Activated naive CD4-positive, alpha-beta T cell treated with anti-CD3 and anti-CD28 coated beads for 36 hours (primary cell): ENCODE measurements at places on chromosomes 11 and 22. TPM values are rescaled to one million over a fixed set of nuclear protein-coding genes. Genes with fewer than 3 reads are reported as not detected.
A peak's percentile ranks its signal among the peaks of the same experiment; 100 is the strongest.

- no peak for DNase-seq
- no peak overlapping the region for H3K4me3 ChIP-seq
- H3K4me1 ChIP-seq = no peaks in the 10 kb centered on the region
Observed at GRCh38 chr11:74672956-74673692, 58.1 kb downstream of the CHRDL2 start.

- DNase-seq = peak; percentile 64
- no peak overlapping the region for H3K4me3 ChIP-seq
- peak overlapping the region; percentile 65 for H3K27ac ChIP-seq
- no peaks in the 10 kb centered on the region for H3K27me3 ChIP-seq
- peaks cover 37% of the 10 kb centered on the region for H3K4me1 ChIP-seq
Observed at GRCh38 chr11:73147771-73148681, 5.9 kb upstream of the FCHSD2 start.

- H3K27ac ChIP-seq = no peak overlapping the region
- no peaks in the 10 kb centered on the region for H3K4me1 ChIP-seq
- no peaks in the 10 kb centered on the region for H3K36me3 ChIP-seq
- no peak overlapping the region for H3K4me3 ChIP-seq
- peaks cover 4% of the 10 kb centered on the region for H3K27me3 ChIP-seq
- no peak for DNase-seq
Observed at GRCh38 chr22:23077627-23078461, 7.5 kb downstream of the GNAZ start.

GRCh38 chr11:128860571-128861361 lies 6.3 kb downstream of the KCNJ1 start:
- no peaks in the 10 kb centered on the region for H3K27me3 ChIP-seq
- H3K4me1 ChIP-seq = peaks cover 3% of the 10 kb centered on the region
- DNase-seq = no peak
- no peaks in the 10 kb centered on the region for H3K36me3 ChIP-seq
- no peak overlapping the region for H3K4me3 ChIP-seq

- DNase-seq = no peak
- no peak overlapping the region for H3K27ac ChIP-seq
Observed at GRCh38 chr22:46212195-46212594, 37.9 kb downstream of the CDPF1 start.

DNA sequence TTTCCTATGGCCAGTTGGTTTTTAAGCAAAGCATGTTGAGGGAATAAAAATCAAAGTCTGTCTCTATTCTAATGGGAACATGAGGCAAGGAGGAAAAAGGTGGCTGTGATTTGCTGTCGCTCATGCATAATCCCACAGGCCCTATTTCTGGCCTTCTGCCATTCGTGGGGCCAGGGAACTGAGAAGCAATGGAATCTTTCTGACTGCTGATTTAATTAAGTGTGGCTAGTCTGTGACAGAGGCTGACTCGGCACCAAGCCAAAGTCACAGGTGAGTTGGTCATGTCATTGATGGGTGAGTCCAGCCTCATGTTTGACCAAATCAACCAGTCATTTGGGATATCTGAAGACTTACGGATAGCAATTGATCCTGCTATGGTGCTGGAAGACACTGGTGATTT lies 429.3 kb upstream of the CADM1 start:
- H3K4me3 ChIP-seq = no peak overlapping the region
- H3K27me3 ChIP-seq = peaks cover 5% of the 10 kb centered on the region
- no peak overlapping the region for H3K27ac ChIP-seq
- no peaks in the 10 kb centered on the region for H3K36me3 ChIP-seq

- no peak for DNase-seq
- H3K4me1 ChIP-seq = peaks cover 8% of the 10 kb centered on the region
- H3K4me3 ChIP-seq = no peak overlapping the region
Observed at GRCh38 chr11:68575025-68575665, 109.2 kb upstream of the GAL start.

DNA sequence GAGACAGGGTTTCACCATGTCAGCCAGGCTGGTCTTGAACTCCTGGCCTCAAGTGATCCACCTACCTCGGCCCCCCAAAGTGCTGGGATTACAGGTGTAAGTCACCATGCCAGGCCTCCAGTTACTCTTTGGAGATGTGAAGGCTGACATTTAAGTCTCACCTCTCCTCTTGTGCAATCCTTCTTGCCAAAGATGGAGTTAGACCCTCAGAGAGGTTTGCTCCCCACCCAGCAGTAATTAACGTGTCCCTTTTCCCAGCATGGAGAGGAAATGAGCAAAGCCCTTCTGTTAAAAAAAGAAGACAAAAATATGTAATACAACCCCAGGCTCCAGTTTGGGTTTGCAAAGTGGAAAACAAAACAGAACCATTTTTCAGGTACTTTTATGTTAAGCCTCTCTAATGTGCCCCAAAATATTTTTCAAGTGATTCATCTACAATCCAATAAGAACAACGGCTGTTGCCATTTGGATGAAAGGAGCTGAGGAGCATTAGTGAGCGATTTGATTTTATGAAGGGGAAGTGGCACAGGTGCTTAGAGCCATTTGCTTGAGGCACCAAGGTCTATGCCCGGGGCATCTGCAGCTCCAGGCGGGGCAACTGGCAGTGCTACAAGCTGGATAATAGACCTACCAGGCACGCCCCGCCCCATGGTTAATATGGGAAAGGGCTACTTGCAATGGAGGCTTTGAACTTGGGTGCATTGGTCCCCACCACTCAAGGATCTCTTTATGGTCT lies 57.2 kb downstream of the GRIK4 start:
- peaks cover 6% of the 10 kb centered on the region for H3K4me1 ChIP-seq
- H3K36me3 ChIP-seq = no peaks in the 10 kb centered on the region
- DNase-seq = no peak

DNA sequence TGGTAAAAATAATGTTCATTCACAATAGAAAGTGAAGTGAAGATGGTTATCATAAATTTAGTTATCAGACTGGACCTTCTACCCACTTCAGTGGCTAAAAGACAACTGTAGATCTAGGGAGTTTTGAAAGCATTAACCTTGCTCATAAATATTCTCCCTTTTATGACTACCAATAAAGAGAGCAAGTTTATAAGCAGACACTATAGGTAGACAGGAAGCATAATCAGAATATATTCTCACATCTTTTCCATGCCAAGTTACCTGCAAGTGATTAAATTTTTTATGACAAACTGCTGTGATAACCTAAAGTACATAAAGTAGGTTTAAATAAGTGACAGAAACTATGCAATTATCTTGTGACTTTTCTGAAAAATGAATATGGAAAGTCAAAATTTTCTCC lies 62.5 kb downstream of the LUZP2 start:
- H3K27ac ChIP-seq = no peak overlapping the region
- H3K4me3 ChIP-seq = no peak overlapping the region
- DNase-seq = no peak

- H3K4me1 ChIP-seq = no peaks in the 10 kb centered on the region
- peak; percentile 59 for DNase-seq
- H3K4me3 ChIP-seq = no peak overlapping the region
- H3K36me3 ChIP-seq = no peaks in the 10 kb centered on the region
- peaks cover 8% of the 10 kb centered on the region for H3K27me3 ChIP-seq
Observed at GRCh38 chr11:120229451-120230424, 10.2 kb upstream of the POU2F3 start.

DNA sequence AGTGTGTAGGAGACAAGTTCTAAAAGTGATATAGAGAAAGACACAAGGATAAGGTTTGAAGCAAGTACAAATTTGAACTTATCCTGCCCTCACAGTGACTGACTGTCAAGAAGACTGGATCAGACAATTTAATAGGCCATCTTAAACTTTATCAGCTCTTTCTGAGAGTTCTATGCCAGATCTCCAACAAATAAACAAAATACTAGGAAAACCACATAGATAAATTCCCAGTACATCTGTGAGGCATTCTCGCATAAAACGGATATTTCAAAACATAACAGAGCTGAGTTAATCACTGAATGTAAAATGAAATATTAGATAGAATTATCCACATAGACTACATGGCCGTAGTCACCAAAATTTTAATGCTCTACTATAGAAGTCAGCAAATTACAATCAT lies 120.9 kb upstream of the LUZP2 start:
- no peak overlapping the region for H3K27ac ChIP-seq
- DNase-seq = no peak
- H3K27me3 ChIP-seq = no peaks in the 10 kb centered on the region
- H3K36me3 ChIP-seq = no peaks in the 10 kb centered on the region
- no peaks in the 10 kb centered on the region for H3K4me1 ChIP-seq

GRCh38 chr11:65043881-65044501 lies 3.0 kb downstream of the SAC3D1 start:
- H3K36me3 ChIP-seq = peaks cover 5% of the 10 kb centered on the region
- no peak overlapping the region for H3K4me3 ChIP-seq
- DNase-seq = no peak
- peaks cover 38% of the 10 kb centered on the region for H3K4me1 ChIP-seq
- H3K27ac ChIP-seq = no peak overlapping the region

DNA sequence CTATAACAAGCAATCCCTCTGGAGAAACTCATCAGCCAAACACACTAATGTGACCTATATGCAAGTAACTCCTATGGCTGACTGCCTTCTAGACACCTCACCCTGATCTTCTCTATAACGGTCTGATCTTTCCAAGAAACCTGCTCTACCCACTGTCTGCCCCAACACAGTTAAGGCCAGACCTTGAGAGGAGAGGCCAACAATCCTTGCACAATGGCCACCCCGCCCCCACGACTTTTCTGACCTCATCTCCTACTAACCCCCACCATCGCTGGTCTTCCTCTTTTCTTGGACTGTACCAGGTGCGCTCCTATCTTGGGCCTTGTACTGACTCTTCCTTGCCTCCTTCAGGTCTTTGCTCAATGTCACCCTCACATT lies 12.5 kb downstream of the HIRA start:
- H3K4me1 ChIP-seq = peaks cover 54% of the 10 kb centered on the region
- no peak for DNase-seq
- H3K4me3 ChIP-seq = no peak overlapping the region
- peak overlapping the region; percentile 81 for H3K27ac ChIP-seq
- peaks cover 5% of the 10 kb centered on the region for H3K36me3 ChIP-seq

DNA sequence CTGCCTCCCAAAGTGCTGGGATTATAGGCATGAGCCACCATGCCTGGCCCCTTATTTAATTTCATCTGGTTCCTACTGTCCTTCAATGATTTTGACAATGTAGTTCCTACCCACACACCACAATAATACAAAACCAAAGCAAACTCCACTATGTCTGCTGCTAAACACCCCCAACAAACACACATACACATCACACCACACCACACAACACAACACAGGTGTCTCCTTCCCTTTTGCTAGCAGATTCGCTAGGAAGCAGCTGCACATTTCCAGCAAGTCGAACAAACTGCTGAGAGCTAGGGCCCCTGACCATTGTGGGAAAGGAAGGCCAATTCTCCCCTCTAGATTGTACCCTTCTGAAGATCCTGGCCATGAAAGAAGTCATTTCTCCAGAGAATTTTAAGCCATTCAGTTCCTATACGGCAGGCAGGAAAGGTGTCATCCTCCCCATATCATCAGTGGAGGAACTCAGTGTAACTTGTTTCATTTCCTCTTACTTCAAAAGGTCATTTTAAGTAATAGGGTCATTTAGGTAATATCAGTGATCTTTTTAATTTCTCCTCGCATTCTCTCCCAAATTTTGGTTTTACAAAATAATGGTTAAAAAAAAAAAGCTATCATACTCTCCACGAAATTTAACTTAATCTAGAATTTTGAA lies 18.5 kb downstream of the NUMA1 start:
- no peak overlapping the region for H3K4me3 ChIP-seq
- H3K4me1 ChIP-seq = peaks cover 8% of the 10 kb centered on the region
- no peak overlapping the region for H3K27ac ChIP-seq
- peaks cover 10% of the 10 kb centered on the region for H3K36me3 ChIP-seq
- no peak for DNase-seq

DNA sequence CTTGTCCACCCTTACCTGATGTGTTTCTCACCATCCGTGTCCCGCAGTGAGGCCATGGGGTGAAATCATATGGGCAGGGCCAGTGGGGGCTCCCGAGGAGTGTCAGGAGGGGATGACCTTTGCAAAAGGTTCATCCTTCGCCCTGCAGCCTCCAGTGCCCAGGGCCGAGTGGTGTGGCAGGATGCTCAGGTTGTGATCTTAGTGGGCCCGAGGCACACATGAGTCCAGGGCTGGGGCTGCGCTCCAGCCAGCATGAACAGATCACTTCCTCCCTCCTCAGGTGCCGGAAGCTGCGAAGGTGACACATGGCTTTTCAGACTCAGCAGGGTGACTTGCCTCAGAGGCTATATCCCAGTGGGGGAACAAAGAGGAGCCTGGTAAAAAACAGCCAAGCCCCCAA lies 2.8 kb upstream of the FKBP2 start:
- H3K36me3 ChIP-seq = peaks cover 14% of the 10 kb centered on the region
- no peaks in the 10 kb centered on the region for H3K27me3 ChIP-seq
- no peak for DNase-seq
- H3K27ac ChIP-seq = peak overlapping the region; percentile 98

DNA sequence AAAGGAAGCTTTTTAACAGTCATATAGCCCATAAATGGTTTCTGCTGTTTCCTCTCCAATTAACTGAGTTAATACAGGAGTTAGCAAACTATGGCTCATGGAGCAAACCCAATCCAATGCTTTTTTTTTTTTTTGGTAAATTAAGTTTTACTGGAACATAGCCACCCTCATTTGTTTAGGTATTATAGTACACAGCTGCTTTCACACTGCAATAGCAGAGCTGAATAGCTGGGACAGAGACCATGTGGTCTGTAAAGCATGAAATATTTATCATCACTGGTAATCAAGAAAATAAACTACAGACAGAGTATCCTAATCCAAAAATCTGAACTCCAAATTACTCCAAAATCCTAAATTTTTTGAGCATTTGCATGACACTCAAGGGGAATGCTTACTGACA lies 53.7 kb downstream of the RDX start:
- H3K4me1 ChIP-seq = no peaks in the 10 kb centered on the region
- no peak overlapping the region for H3K27ac ChIP-seq
- DNase-seq = no peak
- peaks cover 20% of the 10 kb centered on the region for H3K36me3 ChIP-seq
- H3K4me3 ChIP-seq = no peak overlapping the region

GRCh38 chr22:48070760-48071159 lies 1308.3 kb downstream of the TBC1D22A start:
- no peak overlapping the region for H3K4me3 ChIP-seq
- no peak for DNase-seq
- H3K27me3 ChIP-seq = no peaks in the 10 kb centered on the region
- H3K36me3 ChIP-seq = no peaks in the 10 kb centered on the region
- H3K27ac ChIP-seq = no peak overlapping the region

- H3K36me3 ChIP-seq = no peaks in the 10 kb centered on the region
- H3K27ac ChIP-seq = no peak overlapping the region
- H3K4me1 ChIP-seq = no peaks in the 10 kb centered on the region
- H3K27me3 ChIP-seq = no peaks in the 10 kb centered on the region
- H3K4me3 ChIP-seq = no peak overlapping the region
Observed at GRCh38 chr11:55714982-55715888, 53.2 kb downstream of the OR4C6 start.

GRCh38 chr11:131816051-131816450 lies 445.6 kb downstream of the NTM start:
- no peak overlapping the region for H3K4me3 ChIP-seq
- no peak overlapping the region for H3K27ac ChIP-seq
- no peaks in the 10 kb centered on the region for H3K4me1 ChIP-seq
- H3K27me3 ChIP-seq = no peaks in the 10 kb centered on the region

The MUC2 gene
- total RNA-seq = not detected

The MMP8 gene
- total RNA-seq = not detected

The MFRP gene
- not detected for total RNA-seq

The EHBP1L1 gene
- total RNA-seq = 54.6 TPM

The RSF1 gene
- total RNA-seq = 50.3 TPM

The DSCAML1 gene
- total RNA-seq = 0.17 TPM

The PPARA gene
- total RNA-seq = 6.5 TPM

The BARX2 gene
- total RNA-seq = 3.8 TPM

The UPB1 gene
- total RNA-seq = 0.10 TPM

The C11orf86 gene
- not detected for total RNA-seq

The YPEL4 gene
- total RNA-seq = 0.17 TPM

The ATP6V1E1 gene
- total RNA-seq = 75.5 TPM
